ENCODE measurements at places on chromosomes 2 and 18.

DNA sequence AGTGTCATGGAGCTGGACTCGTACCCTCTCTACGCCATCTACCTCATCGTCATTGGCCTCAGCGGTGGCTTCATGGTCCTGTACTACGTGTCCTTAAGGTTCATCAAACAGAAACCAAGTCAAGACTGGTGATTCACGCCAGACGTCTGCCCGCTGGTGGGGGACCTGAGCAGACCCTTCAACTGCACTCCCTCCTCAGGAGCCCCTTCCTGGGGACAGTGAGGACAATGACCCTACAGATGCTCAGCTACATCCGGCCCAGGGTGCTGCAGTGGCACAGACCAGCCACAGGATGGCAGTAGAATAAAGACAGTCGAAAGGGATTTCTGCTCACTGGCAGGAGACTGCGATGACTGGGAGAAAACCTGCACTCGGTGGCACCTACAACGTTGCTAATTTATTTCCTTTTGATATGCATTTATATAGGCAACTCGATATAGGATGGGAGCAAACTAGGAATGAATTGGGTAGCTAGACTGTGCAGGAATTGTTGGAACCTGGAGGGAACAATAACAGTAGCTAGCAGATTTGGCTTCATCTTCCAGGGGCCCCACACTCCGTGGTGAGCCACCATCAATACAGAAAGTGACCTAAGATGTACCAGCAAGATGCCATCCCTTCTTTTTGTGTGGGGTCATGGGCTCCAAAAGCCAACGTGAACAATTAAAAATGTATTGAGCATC, 39.2 kb downstream of the ABCG8 start:
- DNase-seq: peak; percentile 58

DNA sequence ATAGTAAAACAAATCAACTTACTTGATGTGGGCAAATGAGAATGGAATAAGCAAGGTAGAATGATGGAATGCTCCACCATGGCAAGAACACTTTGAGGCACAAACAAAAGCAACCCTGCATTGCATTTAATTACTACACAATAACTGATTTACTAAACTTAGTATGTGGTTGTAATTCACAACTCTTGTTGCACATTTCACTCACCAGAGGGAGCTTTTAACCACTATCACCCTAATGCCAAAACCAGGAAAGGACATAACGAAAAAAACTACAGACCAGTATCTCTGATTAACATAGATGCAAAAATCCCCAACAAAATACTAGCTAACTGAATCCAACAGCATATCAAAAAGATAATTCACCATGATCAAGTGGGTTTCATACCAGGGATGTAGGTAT, 659.8 kb downstream of the CPS1 start:
- DNase-seq: no peak

DNA sequence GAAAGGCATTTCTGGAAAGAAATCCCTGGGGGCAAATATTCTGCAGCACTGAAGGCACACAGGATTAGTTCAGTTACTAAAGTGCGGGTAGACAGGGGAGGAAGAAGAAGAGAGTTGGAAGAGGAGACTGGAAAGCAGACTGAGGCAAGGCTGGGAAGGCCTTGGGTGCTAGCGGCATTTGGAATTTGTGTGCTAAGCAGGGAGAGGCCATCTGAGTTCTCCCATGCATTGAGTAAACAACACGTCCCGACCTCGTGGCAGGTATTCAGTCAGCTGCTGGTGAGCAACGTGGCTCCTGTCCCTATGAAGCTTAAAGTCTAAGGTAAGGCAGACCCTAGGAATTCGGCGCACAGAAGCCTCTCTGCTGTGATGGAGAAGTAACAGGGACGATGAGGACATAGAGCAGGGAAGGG, 30.7 kb downstream of the ATP8B1 start:
- no peak for DNase-seq

DNA sequence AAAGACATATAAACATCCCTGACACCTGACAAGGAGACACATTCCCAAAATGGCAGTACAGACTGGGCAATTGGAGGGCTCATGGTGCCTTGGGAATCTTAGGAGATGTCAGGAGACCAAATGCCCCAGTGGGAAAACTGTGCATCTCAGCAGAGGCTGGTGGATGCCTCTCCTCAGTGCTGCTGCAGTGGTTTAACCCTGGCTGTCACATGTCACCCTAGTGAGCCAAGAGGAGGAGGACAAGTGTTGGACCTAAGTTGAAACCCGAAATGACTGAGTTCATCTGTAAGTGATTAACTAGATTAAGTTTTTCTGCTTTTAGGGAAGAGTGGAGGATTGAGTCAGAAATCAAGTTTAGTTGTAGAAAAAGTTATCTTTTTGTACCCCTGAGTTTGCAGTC, 5.2 kb upstream of the NAGK start:
- no peak for DNase-seq

DNA sequence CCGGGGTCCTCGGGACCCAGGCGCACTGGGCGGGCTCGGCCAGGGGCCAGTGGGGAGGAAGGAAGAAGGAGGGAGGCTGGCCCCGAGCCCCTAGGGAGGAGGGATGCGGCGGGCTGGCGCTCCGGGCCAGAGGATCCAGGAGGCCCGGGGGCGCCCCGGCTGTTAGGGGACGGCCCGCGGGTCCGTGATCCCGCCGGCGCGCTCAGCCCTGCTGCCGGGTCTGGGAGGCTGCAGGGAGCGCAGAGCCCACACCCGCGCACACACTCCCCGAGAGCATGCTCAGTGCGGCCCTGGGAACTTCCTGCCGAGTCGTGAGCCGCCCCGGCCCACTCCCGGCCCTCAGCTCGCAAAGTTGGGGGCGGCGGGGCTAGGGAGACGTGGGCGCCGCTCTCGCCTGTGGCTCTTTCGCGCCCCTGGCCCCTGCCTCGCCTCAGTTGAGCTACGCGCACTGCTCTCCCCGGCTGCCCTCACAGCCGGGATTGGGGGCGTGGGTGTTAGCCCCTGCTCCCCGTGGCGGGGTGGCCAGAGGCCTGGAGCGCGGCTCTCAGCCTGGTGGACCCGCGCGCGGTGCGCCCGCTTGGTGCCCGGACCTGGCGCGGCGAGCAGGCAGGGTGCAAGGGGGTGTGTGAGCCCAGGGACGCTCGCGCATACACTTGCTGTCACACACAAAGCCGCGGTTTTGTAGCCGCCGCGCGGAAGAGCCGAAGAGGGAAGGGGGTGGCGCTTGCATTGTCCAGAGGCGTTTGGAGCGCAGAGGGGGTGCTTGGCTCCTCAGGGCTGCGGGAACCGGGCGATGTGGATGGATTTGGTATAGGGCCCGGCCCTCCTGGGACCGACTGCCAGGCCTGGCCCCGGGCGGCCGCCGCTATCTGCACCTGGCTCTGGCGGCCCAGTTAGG, 132.9 kb upstream of the MGAT5 start:
- DNase-seq: peak; percentile 34

- no peak for DNase-seq
Measured at GRCh38 chr2:16649353-16650286, 16.0 kb downstream of the CYRIA start.

DNA sequence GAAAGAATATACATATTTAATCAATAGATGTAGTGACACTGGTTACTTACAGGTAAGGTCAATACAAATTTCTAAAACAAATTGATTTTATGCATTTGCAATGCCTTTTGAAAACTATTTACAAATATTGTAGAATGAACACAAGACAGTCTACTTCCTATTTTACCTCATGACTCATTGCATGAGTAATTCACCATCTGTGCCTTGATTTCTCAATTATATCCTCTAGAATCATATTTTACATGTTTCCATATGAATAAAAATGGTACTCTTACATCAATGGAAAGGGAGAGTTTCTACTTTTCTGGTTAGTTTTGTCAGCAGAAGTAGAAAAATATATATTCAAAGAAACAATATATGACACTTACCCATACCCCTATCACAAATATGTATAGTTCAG, 203.8 kb upstream of the CDH7 start:
- DNase-seq: no peak

DNA sequence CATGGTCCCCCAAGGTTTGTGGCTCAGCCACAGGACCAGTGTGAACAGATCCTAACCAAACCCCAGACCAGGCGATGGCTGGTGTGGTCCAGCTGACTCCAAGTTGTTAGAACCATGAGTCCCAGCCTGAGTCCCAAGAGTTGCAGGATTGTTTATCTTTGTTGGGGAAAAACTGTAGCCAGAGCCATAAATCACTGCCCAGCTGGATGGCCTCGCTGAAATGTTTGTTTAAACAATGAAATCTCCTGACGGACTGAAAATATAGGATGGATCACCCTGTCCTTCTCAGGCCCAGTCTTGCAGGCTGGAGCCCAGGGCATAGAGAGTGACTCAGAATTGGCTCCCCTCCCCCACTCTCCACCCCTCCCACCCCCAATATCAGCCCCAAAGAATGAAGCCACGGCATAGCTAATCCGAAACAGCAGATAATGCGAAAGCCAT, 36.4 kb downstream of the PKDCC start:
- no peak for DNase-seq

DNA sequence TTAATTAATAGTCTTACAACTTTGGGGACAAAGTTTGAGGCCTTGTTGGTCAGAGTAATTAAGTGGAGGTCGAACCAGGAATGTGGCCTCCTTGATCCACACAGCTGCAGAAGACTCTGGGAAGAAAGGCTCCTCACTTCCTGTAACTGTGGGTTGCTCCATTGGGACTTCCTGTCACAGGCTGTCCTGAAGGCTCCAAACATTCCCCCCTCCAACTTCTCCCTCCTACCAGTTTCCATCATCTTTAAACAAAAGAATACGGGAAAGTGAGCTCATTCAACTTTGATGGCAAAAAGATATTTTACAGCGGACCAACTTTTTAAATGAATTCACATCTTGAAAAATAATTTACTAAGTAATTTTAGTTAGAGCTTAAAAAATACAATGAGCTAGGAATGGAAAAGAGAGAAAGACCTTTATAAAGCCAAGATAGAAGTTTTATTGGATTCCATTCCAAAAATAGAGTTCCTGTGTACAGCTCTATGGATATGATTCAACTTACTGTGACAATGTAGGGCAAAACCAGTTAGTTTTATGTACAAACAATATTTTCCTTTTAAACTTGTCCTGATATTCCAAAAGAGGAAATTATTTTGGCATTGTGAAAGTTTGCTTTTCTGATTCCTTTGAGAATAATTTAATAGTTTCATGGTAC, 212.0 kb upstream of the NABP1 start:
- DNase-seq: no peak

GRCh38 chr2:99156891-99157290, 2.1 kb downstream of the LIPT1 start:
- DNase-seq: no peak

DNA sequence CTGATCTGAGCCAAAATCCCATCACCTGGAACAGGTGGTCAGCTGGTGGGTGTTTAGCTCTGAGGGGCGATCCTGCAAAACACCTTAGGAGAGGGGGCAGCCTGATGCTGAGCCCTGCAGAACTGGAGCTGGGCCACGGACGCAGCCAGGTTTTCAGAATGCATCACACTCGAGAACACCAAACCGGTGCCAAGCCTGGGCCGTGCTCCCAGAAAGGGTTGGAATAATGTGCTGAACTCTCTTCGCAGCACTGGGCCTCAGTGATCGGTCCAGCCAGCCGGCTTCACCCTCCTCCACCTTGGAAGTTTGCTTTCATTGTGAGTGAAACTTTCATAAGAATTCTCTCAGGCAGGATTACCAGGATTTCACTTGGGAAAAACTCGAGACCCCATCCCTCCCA, 56.5 kb upstream of the TTC39C start:
- DNase-seq: no peak

DNA sequence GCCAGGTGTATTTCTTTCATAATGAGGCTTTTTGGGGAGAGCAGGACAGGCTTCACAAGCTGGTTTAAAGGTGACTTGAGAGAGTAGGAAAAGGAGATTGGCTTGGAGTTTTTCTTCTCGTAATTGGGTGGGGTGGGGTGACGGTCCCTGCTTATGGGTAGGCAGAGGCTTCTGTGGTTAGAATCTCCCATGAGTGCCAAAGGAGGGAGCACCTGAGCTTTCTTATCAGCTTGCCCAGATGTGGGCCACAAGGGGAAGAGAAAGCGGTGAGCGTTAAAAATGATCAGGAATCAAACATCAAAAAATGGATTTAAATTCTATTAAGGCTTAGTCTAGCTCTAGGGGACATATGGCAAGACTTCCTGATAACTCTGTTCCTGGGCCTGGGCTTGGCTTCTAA, 9.7 kb upstream of the PNPT1 start:
- DNase-seq: no peak

GRCh38 chr2:134601264-134601663, 117.5 kb downstream of the TMEM163 start:
- DNase-seq: no peak

- DNase-seq: no peak
Measured at GRCh38 chr2:180872255-180872654, 108.2 kb upstream of the UBE2E3 start.

DNA sequence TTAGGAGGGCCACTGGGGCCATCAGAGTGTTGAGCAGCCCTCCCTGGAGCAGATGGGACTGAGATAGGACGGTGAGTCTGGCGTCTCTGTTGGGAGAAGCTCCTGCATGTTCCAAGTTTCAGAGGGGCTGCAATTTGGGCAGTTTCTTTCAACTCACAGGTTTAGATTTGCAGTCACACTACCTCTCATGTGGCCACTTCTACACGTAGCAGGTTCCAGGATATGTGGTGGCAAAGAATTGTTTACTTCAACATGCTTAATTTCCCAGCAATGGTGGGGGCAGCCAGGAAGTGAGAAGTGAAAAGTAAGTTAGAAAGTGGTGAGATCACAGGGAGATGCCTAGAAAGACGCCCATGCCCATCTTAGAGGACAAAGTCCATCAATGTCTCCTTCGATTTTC, 9.3 kb downstream of the NCK2 start:
- no peak for DNase-seq

- no peak for DNase-seq
Measured at GRCh38 chr18:36660311-36660710, 168.5 kb downstream of the TPGS2 start.

GRCh38 chr2:20524412-20525040, 77.7 kb downstream of the RHOB start:
- DNase-seq: no peak

- no peak for DNase-seq
Measured at GRCh38 chr2:152251211-152251610, 75.6 kb upstream of the STAM2 start.

- no peak for DNase-seq
Measured at GRCh38 chr18:52953387-52953786, 613.4 kb downstream of the DCC start.

- DNase-seq: no peak
Measured at GRCh38 chr2:174878537-174879147, 114.4 kb upstream of the CHRNA1 start.

DNA sequence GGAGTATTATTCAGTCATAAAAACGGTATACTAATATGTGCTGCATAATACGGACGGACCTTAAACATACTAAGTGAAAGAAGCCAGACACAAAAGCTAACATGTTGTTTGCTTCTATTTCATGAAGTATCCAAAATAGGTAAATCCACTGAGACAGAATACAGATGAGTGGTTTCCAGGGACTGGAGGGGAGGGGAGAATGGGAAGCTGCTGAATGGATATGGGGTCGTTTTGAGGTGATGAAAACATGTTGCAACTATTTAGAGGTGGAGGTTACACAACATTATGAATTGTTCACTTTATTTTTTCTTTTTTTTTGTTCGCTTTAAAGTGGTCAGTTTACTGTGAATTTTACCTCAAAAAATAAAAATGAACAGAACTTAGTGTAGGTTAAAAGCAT, 52.9 kb downstream of the RAB10 start:
- no peak for DNase-seq

GRCh38 chr2:212644195-212644837, 105.7 kb upstream of the ERBB4 start:
- DNase-seq: no peak

GRCh38 chr2:238973038-238973739, 125.3 kb downstream of the TWIST2 start:
- DNase-seq: no peak
